ENCODE measurements at places on chromosomes 3 and 15.

DNA sequence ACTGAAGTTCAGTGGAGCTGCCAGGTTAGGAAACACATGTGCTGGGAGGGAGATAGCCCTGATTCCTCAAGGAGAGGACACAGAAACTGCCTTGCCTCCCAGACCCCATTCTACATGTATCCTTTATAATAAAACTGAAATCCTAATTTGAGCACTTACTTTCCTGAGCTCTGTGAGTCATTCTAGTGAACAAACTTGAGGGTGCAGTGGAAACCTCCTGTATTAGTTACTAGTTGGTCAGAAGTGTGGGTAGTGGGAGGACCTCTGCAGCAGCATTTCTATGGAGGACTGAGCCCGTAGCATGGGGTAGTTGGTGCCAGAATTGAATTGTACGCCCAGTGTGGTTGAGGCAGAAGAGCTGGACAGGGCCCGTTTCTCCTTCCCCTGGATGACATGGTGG, 23.9 kb downstream of the ATP1B3 start:
- DNase-seq: no peak

- no peak for DNase-seq
Measured at GRCh38 chr3:31565288-31565687, 32.6 kb downstream of the STT3B start.

DNA sequence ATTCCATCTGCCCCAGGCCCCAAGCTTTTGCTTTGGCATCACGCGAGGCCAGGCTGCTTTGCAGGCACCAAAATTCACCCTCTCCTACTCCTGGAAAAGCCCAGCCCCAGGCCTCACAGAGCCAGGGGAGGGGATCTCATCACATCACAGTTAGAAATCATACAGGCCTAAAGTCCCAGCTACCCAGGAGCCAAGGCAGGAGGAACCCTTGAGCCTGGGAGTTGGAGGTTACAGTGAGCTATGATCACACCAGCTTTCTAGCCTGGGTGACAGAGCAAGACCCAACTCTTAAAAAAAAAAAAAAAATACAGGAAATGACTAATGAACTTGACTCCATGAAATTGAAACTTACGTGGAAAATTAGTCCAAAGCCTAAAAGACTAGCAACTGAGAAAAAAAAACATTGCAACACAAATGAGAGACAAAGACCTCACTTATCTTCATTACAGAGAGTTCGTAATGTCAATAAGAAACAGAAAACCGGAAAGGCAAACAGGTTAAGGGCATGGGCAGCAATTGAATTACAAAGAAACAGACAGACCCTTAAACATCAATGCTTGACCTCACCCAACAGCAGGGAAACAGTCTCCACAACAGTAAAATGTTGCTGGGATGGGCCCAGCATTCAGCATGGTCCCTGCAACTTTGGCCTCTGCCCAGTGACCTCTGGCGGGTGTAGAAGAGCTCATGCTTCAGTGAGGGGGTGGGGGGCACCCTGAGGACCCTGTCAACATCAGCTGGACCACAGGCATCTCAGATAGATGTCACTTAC, 151.5 kb downstream of the LRRK1 start:
- DNase-seq: peak; percentile 17

DNA sequence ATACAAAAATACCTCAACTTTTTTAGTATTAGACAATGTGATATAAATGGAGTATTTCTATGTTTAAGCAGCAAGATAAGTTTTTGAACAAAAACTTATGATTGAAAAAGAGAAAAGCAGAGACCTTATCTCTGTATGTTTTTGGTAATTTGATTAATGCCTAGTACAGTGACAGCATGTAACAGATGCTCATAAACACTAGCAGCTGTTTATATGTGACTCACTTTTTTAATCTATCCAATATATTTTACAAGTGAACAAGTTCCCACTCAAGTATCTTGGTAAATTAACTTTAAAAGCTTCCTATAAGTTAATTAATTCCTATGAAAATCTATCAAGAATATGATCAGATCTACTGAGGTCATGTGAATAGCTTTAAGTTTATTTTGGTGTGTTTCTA, 55.1 kb downstream of the NGLY1 start:
- DNase-seq: no peak

DNA sequence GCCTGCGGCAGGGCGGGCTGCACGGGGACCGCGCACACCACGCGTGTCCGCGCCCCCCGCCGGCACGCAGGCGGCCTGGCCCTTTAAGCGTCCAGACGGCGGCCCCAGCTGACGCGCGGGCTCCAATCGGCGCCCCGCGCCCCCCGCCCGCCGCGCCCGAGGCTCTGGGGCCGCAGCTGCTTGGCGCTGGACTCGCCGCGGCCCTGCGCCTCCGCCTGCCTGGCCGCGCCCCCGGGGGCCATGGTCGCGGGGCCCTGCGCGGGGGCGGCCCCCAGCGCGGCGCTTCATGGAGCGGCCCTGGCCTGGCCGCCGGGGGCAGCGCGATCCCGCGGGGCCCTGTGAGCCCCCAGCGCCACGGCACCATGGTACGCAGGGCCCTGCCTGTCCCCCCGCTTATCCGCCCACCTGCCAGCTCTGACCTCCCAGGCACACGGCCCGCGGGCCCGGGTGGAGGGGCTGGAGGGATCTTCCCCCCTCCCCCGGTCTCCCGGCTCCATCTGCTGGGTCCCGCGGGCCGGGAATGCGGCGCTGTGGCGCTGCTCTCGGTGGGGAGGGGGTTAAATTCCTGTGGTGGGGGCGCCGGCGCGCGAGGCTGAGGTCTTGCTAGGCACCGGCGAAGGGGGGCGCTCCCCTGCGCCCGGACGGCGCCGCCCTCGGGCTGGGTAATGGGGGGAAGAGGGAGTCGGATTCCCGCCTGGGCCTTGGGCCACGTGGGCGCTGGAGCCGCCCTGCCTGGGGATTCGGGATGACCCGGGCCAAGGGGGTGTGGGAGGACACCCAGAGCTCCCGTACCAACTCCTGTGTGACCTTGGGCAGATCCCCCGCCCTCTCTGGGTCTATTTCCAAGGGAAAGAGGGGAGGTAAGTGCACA, 1.1 kb downstream of the ZBTB47 start:
- no peak for DNase-seq

DNA sequence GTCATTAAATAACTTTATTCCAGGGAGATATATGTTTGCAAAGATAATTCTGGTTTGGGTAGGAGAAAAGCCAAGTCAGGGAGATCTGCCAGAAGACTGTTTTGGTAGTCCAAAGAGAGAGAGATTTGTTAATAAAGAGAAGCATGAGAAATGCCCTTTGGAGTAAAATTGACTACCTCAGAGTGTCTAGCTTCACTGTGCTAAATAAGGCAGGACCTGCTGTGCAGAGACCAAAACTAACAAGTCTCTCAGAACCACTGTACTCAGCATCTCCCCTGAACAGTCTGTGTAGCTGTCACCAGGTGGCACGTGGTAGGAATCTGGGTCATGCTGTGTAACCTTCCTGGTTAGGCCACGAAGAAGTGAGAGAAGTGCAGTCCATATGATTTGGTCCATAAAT, 31.6 kb upstream of the SLC35G2 start:
- peak; percentile 52 for DNase-seq

DNA sequence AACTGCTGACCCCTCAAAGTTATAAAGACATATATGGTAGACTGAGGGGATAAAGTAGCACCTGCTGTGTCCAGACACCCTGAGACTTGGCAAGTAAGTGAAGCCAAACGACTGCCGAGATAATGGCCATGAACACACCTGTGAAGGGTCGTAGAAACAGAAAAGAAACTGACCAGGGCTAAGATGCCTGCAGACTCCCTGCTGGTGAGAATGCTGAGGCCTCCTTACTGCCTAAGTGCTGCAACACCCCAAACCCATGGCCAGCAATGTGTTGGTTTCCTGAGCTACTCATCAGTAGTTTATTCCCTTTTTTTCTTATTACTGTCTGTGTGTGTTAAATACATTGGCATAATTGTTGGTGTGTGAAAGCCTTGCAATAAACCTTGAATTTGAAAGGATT, 233.8 kb downstream of the ZNF385D start:
- DNase-seq: no peak

DNA sequence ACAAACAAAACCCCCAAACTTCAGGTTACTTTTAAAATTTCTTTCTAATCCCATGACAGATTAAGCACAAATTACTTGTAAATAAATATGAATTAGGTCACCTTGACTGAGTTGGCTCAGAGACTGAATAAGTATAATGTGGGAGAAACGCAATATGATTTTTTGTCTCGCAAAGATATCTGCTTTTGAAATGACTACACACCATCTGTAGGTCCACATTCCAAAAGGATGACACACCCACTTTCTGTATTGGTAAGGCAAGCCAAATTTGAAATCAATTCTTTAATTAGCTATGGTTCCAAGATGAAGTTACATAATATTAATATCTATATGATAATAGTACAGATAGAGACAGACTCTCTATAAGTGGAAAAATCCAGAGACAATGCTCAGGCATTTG, 66.9 kb upstream of the CSPG5 start:
- DNase-seq: no peak

DNA sequence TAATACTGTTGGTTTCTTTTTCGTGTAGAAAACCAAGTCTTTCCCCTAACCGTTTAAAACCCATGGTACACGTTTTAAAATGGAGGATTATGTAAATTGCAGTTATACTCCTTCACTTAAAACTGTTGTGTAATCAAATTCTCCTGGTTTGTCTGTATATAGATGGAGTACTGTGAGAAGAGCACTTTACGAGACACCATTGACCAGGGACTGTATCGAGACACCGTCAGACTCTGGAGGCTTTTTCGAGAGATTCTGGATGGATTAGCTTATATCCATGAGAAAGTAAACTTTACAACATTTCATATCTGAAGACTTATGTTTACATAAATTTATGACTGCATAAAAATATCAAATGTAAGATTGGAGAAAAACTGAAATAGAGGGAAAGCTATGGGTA, 51.2 kb downstream of the SRP14 start:
- DNase-seq: no peak
